ENCODE measurements at places on chromosomes 11 and 22.

- DNase-seq, result no peak
Observed at GRCh38 chr11:1839924-1840779, 1.4 kb downstream of the TNNI2 start.

GRCh38 chr22:43080616-43081015 lies 8.6 kb downstream of the TTLL1 start:
- no peak for DNase-seq

DNA sequence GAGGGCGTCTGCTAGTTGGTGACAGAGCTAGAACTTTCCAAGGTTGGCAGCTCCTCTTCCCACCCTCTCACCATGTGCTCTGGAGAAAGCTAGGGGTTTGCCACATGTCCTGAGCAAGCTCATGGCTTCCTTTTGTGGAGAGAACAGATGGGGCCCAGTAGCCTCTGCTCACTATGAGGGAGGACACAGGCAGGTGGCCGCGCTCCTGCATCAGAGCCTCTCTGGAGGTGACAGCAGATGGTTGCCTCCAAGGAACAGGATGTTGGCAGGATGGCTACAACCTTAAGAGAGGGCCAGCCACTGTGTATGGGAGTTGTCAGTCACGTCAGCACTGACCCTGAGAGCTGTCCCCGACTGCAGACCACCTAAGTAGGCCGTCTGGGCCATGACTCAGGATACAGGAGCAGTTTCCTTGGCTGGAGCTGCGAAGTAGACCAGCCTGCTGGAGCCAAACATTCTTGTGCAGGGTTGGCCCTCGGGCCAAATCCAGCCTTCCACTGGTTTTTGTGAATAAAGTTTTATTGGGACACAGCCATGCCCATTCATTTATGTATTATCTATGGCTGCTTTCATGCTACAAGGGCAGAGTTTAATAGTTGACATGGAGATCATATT lies 28.0 kb downstream of the SGSM1 start:
- DNase-seq, result no peak

DNA sequence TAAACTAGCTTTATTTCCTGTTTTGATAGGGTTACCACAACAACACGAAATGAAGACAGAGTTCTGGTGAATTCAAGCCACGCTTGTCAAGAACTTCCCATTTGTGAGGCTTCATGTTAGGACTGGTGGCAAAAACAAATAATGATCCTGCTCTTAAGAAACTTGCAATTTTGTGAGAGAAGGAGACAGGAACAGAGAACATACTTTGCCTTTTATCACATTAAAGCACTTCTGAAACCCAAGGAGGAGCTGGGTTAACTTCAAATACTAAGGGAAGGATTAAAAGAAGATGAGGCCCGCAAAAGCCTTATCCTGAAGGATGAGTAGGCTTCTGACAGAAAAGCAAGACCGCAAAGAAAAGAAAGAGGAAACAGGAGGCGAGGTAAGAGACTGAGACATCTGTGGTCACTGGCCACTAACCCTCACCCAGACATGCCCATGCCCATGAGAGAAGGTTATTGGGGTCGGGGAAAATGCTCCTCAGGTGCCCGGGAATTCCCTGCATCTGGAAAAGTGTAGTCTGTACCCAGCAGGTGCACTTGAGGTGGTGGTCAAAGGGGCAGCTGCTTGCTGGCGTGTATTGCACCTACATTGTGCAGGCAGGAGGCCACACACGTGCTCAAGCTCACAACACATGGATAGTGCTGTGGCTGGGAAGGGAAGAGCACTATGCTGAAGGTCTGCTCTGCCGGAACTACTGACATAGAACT lies 50.5 kb downstream of the MAPK1 start:
- no peak for DNase-seq

- no peak for DNase-seq
Observed at GRCh38 chr11:117180020-117180419, 1.5 kb downstream of the SIDT2 start.

- DNase-seq, result no peak
Observed at GRCh38 chr22:50456466-50457234, 18.2 kb downstream of the SBF1 start.

- no peak for DNase-seq
Observed at GRCh38 chr22:27851974-27852746, 50.6 kb upstream of the MN1 start.

GRCh38 chr11:531919-532526 lies 3.4 kb downstream of the HRAS start:
- DNase-seq, result no peak

DNA sequence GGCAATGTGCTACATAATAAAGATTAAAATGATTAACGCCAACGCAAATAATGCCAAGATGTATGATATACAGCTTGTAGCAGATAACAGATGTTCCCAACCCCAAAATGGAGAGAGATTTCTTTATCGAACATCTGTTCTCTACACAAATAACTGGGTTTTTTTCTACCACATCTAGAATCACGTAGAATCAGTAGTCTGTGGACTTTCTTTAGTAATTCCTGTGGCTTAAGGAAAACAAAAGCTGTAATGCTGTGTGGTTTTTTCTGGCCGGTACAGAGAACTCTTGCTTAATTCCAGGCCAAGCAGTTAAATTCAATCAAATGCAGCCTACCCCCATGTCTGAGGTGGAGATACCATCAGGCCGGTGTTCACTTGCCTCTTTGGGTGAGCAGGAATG lies 303.4 kb downstream of the FAT3 start:
- no peak for DNase-seq

DNA sequence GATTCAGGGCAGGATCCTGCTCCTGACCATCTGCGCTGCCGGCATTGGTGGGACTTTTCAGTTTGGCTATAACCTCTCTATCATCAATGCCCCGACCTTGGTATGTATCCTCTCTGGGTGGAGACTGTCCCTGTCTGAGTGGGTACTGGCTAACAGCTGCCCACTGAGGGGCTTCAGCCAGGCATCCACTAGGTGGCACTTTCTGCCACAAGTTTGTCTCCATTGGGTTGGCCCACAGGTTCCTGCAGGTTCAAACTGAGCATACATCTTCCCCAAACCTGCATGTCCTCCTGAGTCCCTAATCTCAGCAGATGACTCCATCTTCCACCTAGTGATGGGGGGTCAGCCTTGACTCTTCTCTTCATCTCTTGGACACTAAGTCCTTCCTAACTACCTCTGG lies 4.4 kb downstream of the SLC2A11 start:
- DNase-seq, result no peak

GRCh38 chr11:95256321-95256779 lies 25.3 kb upstream of the SESN3 start:
- no peak for DNase-seq

DNA sequence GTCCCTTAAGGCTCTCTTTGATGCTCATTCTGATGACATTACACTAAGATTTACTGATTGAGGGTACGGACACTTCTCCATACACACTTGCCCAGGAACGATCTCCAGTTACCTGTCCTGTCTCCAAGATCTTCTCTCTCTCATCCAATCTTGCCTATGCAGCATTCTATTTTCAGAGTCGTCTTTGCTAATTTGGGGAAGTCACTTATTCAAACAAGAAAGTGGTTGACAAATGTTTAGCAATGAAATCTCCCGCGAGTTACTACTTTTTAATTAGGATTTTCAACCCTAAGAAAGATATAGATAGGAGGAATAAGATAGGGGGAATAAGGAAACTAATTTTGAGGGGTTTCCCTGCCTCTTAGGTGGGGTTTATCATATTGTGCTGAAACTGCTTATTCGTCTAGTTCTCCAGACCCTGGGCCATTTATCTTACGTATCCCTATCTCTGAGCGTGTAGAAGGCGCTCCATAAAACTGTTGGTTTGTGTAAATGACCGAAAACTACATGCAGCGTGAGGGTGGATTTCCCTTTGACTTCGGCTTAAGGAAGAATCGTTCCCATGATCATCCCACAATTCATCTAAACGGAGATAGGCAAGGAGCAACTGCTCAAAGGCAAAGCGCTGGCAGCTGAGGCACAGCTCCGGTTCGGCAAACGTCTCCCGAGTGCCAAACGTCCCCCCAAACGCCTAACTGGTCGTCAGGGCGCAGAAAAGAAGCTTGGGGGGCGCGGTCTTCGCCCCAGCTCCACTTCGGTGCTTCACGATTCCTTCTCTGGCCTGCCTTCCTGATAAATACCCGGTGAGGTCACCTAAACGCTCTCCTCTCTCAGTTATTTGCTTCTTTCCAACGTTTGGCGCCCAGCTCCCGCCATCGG lies 804 bp downstream of the APIP start:
- DNase-seq, result no peak

DNA sequence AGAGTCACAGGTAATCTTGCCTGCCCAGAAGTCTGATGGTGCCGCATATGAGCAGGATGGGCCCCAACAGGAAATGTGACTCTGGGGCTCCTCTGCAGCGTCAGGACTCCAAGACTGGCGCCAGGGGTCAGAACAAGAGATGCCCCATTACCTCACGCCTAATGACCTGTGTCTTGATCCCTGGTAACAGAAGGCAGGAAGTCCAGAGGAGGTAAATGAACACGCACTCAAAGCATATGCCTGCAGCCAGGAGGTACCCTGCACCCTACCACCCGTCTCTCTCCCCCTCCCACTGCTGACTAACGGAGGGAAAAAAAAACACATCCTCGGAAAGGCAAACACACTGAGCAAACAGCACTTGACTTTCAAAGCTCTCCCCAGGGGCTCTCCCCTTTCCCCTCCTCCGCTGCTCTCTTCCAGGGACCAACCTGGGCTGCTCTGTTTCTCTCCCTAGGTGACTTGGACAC lies 37.3 kb downstream of the ABCC8 start:
- no peak for DNase-seq

DNA sequence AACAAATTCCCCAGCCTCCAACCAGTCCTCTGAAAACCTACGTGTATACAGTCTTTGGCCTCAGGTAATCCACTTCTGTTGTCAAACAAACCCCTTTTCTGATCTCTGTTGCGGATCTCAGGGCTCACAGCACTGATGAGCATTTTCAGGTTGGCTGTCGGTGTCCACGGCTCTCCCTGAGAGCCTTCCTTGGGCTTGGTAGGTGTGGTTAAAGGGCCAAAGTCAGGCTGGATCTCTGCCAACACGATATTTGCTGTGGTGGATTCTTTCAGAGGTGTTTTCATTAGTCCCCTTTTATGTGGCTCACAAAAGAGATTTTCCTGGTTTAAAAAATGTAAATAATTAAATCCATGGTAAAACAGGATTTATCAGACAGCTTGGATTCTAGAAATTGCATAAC lies 2.9 kb downstream of the E2F8 start:
- DNase-seq, result no peak

Measured in stimulated activated CD4-positive, alpha-beta T cell treated with anti-CD3 and anti-CD28 coated beads, Interleukin-1b, Interleukin-23, amount 100 ng/mL, for 1 hour (primary cell).